ENCODE measurements at places on chromosomes 11 and 22.

- no peak for DNase-seq
Observed at GRCh38 chr11:9347100-9347499, 32.7 kb upstream of the TMEM41B start.

GRCh38 chr11:76638270-76639197, 32.0 kb downstream of the LRRC32 start:
- DNase-seq = no peak

DNA sequence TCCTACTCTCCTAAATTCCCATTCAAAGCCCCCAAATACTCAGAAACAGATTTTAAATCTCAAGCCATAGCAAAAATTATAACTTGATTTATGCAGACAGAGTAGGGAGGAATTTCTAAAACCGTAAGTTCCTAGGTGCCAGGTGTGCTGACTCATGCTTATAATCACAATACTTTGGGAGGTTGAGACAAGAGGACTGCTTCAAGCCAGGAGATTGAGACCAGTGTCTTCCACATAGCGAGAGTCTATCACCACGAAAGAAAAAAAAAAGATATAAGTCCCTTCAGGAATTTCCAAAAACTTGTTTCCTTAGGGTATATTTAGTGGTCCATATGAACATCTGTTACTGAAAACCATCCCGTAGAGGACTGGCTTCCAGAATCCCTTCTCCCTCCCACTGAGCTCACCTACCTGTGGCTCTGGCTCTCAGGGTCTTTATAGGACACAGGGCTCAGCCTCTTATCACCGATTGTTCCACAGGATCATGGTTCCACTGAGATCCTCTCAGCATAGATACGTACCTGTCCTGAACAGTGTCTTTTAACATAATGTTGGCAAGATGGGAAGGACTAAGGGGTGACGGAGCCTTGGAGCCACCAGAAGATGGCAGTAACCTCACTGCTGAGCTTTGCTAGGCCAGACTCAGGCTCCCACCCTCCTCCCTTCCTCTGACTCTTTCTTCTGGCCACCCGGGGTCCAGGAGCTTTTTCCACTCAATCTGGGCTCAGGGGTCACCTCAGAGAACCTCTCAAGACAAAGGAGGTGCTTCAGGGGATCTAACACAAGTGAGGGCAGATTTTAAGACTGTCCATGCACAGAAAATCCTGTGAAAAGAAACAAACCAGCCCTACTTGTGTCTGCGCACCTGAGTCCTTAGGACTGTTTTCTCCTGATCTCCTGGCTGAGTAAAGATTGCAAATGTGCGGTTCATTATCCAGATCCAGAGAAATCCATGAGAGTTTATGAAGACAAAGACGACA, 117.5 kb upstream of the TOP3B start:
- no peak for DNase-seq

GRCh38 chr11:90775567-90776165, 552.8 kb upstream of the CHORDC1 start:
- no peak for DNase-seq

DNA sequence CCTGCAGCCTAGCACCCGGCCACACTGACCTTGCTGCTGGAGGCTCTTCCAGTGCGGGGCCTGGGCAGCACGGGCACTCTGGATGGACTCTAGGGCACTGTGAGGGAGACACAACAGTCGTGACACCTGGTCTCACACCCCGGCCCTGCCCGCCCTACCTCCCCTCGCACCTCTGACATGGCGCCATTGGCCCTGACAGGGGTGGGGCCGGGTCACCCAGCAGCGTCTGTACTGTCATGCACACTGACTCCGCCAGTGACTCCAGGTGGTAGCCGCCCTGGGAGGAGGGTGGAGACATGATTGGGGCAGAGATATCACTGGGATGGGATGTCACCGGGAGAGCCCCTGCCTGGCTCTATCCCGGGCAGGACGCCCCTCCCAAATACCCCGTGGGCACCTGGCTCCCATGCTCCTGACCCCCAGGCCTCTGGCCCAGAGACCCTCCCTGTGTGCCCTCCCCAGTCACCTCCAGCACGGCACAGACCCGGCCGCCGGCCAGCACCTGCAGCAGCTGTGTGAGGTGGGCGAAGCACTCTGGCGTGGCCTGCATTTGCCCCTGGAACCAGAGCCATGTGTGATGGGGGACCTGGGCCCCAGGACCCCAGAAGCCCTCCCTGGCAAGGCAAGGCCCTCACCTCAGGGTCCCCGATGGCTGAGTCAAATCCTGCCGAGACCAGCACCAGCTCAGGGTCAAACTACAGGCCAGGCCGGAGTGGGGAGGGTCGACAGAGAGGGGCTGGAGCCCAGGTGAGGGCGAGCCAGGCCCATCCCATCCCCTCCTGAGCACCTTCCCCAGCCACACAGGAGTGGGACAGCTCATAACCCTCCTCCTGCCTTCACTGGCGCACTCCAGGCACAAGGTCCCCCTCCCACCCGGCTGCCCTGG, 2.6 kb downstream of the HDAC10 start:
- no peak for DNase-seq

All from activated gamma-delta T cell (primary cell).